ENCODE measurements at places on chromosomes 16 and 17. TPM values are rescaled to one million over a fixed set of nuclear protein-coding genes. Genes with fewer than 3 reads are reported as not detected.

GRCh38 chr17:4631431-4631830 is 10.0 kb downstream of the ALOX15 start:
- H3K27ac ChIP-seq = no peak overlapping the region
- peaks cover 36% of the 10 kb centered on the region for H3K27me3 ChIP-seq
- peaks cover 6% of the 10 kb centered on the region for H3K4me1 ChIP-seq
- no peak overlapping the region for H3K4me3 ChIP-seq
- no peaks in the 10 kb centered on the region for H3K36me3 ChIP-seq

DNA sequence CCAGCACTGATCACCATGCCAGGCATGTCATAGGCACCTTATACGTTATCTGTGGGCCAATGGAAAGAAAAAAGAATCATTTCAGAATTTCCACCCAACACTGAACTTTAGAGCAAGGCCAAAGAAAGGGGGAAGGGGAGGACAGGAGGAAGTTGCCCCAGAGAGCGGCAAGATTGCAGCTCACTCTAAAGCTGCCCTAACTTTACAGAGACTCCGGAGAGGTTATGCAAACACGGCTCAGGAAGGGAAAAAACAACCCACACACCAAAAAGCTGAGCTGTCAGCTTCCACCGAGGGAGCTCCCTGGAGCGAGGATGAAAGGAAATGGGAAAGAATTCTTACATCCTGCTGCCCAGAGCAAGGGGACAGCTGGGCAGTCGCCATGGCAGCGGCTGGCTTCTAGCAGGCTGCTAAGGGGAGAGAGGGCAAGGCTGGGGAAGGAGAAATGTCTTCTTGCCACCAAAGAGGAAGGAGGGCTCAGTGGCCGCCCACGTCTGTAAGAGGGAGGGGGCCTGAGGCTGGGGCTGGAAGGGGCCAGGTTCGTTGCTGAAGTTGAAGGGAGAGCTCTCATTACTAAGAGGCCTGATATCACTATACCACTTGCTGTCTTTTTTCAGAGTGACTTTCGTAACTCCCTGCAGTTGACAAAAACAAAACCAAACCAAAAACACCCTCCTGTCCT is 18.2 kb downstream of the COTL1 start:
- peak overlapping the region; percentile 99 for H3K27ac ChIP-seq
- H3K36me3 ChIP-seq = peaks cover 56% of the 10 kb centered on the region
- H3K4me1 ChIP-seq = peaks cover 90% of the 10 kb centered on the region

DNA sequence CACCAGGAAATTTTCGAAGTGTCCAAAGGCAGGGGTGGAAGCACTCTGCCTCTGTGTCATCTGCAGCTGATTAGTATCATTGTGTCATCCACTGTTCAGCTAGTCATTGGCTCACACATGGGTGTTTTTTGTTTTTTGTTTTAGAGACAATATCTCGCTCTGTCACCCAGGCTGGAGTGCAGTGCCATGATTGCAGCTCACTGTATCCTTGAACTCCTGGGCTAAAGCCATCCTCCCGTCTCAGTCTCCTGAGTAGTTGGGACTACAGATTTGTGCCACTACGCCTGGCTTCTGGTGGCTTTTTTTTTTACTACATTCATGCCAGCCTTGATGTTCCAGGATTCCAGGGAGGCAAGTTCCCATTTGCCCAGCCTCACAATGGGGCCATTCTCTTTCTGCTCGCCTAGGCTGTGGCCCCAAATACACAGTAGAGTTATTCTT is 32.5 kb upstream of the MYO18A start:
- H3K27me3 ChIP-seq = no peaks in the 10 kb centered on the region
- no peak for DNase-seq
- H3K36me3 ChIP-seq = no peaks in the 10 kb centered on the region
- no peak overlapping the region for H3K4me3 ChIP-seq

- no peak for DNase-seq
- H3K27ac ChIP-seq = no peak overlapping the region
- H3K4me1 ChIP-seq = no peaks in the 10 kb centered on the region
- H3K27me3 ChIP-seq = peaks cover 5% of the 10 kb centered on the region
- no peak overlapping the region for H3K4me3 ChIP-seq
Measured at GRCh38 chr16:77677129-77677528, 45.2 kb upstream of the NUDT7 start.

DNA sequence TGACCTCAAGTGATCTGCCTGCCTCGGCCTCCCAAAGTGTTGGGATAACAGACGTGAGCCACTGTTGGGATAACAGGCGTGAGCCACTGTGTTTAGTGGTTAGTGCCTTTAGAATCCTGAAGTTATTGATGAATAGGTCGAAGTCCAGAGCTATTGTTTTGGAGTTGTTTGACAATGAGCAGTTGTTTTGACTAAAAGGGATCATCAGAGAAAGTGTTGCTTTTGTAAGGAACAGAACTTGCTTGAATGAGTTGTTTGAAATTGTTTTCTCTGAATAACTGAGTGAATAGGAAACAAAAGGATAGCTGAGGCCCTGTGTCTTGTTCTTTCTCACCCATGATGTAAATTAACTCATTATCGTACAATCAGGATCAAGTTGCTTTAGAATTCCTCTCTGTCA is 46.6 kb downstream of the PRPSAP2 start:
- peaks cover 46% of the 10 kb centered on the region for H3K36me3 ChIP-seq
- no peak overlapping the region for H3K4me3 ChIP-seq
- no peak overlapping the region for H3K27ac ChIP-seq

DNA sequence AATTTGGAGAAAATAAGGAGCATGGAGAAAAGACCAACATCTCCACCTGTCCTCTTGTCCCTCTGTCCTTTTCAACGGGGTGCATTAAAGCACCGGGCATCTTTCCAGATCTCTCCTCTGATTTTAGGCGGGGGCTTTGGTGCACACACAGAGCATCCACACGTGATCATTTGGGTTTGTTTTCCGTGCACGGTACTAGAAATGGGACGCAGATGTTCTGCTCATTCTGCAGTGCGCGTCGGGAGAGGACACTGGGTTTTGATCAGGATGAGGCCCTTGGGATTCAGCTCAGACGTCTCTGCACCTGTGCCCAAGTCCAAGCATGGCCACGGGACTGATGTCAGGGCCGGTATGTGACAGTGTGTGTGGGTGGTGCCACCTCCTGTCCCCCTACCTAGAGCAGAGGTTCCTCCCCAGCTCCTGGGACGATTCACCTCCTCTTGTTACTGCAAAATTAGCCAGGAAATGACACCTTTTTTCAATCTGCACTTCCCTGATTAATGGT is 31.9 kb downstream of the PDIA2 start:
- peaks cover 6% of the 10 kb centered on the region for H3K36me3 ChIP-seq
- no peak for DNase-seq
- H3K4me3 ChIP-seq = no peak overlapping the region
- peaks cover 17% of the 10 kb centered on the region for H3K4me1 ChIP-seq
- no peaks in the 10 kb centered on the region for H3K27me3 ChIP-seq

DNA sequence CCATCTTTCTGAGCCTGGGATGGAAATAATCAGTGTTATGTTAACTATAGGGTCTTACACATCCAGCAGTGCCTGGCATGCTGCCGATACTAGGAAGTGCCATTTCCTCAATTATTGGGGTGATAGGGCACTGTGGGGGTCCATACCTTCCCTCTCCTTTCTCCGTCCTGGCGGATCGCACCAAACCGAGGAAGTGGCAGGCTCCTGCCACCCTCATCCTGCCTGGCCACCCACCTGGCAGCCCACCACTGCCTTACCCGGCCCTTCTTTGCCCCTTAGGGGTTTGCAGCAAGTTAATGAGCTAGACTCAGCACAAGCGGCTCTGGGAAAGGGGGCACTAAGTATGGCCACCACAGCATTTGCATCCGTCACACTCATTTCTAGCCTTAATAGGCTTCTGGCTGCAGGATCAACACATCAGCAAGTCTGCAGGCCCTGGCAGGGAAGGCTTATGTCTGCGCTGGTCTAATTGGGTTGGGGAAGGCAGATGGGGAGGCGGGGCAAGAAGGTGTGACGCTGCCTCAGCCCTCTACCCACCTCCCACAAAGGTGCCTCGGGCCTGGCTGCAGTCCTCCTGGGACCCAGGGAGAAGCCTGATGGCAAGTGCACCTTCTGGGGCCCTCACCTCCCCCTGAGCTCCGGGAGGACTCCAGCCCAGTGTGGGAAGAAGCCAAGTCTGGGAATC is 28.6 kb downstream of the DCAKD start:
- DNase-seq = no peak
- no peak overlapping the region for H3K27ac ChIP-seq
- H3K4me1 ChIP-seq = peaks cover 16% of the 10 kb centered on the region
- no peak overlapping the region for H3K4me3 ChIP-seq
- peaks cover 35% of the 10 kb centered on the region for H3K27me3 ChIP-seq

The KRT39 gene
- total RNA-seq = not detected

The CHP2 gene
- total RNA-seq = not detected

The ALOX12B gene
- 3.7 TPM for total RNA-seq

The KRT40 gene
- total RNA-seq = not detected

The CENPT gene
- 42.4 TPM for total RNA-seq
